ENCODE measurements at places on chromosomes 3 and 15.

- DNase-seq, result peak; percentile 94
Observed at GRCh38 chr3:42036483-42036823, 54.7 kb upstream of the TRAK1 start.

DNA sequence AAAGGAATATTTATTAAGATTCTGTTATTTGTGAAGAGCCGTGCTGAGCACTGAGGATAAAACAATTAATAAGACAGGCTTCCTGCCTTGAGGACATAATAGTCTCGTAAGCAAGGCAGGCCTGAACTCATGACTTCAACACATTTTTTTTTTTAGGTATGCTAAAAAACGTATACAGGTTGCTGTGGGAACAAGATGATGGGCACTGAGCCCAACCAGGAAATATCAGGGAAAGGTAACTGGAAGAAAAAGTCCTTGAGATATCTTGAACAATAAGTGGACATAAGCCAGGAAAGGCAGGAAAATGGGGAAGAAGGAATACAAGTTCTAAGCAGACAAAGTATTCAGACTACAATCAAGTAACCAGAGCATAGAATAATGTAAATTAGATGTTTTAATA is 26.1 kb downstream of the CERS3 start:
- no peak for DNase-seq

DNA sequence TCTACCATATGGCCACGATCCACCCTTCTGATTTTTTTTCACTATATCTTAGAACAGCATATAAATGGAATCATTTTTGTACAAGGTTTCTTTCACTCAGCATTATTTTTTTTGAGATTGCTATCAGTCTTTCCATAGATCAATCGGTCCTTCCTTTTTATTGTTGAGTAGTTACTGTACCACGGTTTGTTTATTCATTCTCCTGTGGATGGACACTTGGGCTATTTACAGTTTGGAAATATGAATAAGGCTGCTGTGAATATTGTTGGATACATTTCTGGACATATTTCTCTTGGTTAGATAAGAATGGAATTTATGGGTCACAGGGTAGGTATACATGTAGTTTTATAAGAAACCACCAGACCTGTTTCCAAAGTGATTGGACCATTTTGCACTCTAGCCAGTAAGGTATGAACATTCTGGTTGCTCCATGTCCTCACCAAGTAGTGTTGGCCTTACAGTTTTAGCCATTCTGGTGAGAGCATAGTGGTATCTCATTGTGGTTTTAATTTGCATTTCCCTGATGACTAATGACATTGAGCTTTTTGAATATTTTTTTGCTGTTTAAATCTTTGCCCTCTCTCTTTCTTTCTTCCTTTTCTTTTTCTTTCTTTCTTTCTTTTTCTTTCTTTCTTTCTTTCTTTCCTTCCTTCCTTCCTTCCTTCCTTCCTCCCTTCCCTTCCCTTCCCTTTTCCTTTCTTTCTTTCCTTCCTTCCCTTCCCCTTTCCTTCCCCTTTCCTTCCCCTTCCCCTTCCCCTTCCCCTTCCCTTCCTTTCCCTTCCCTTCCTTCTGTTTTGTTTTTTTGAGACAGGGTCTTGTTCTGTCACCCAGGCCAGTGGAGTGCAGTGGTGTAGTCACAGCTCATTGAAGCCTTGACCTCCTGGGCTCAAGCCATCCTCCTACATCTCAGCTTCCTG is 49.2 kb downstream of the LRRK1 start:
- DNase-seq, result peak; percentile 78

DNA sequence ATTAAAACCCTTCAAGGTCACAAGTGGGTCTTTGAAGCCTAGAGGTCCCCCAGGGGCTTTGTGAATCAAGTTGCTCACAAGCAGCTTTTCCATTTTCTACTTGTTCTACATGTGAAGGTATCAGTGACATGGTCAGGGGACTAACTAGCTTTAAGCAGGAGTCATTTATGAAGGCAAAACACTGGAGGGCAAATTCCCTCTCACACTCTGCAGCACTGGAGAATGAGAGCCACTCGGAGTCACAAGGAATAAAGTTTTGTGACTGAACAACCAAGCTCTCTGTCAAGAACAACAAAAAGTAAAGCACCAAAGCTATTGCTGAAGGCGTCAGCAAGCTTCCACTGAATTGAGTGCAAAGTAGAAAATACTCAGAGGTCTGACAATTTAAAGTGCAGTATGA is 609.0 kb downstream of the EDEM1 start:
- no peak for DNase-seq

Measured in kidney tubule cell (primary cell).